ENCODE measurements at places on chromosomes 4 and X.

DNA sequence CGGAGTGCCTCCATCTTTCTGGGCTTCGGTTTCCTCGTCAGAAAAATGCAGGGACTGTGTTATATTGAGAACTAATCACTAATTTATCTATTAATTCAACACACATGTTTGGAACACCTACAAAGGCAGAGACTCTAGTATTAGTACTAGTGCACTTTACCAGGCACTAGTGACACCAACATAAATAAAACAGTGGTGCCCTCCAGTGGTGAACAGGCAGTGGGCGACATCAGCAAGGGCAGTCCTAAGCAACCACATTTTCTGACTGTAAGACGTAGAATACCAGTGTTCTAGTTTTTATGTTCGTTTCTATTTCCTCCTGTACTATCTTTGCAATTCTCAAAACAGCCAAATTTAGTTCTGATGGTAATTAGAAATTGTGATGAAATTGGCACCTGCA, 69.1 kb upstream of the UCP1 start:
- peak; percentile 38 for DNase-seq

DNA sequence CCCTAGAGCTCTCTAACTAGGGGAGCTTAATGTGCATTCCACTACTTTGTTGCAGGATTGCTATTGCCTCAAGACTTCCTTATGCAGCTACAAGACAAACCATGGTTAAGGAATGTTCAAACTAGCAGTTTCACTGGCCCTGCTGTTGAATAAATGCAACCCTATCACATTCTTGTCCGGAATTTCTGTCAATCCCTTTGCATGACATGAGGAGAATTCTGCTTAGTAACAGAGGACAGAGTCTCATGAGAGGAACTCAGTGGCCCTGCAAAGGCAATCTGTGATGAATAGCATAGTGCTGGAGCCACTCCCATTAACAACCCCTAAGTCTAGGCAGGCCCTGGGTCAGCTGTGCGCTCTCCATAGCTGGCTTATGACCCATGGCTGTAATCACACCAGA, 30.7 kb upstream of the SGMS2 start:
- DNase-seq, result no peak

DNA sequence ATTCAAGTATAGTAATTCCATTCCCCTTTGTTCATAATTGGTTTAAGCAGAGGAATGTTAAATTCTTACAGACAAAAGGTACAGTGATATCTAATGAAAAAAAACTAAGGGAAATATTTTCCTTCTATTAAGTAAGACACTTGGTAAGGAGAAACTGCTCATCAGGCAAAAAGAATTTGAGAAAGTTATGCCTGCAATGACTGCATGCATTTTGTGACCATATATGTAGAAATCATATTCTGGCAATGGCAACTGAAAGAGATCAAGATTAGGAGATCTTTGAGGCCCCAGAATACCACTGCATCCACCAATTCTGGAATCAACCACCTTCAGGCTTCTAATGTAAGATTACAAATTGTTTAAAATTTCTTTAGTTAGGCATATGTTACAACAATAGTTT, 364.8 kb downstream of the PCDH10 start:
- DNase-seq, result no peak

DNA sequence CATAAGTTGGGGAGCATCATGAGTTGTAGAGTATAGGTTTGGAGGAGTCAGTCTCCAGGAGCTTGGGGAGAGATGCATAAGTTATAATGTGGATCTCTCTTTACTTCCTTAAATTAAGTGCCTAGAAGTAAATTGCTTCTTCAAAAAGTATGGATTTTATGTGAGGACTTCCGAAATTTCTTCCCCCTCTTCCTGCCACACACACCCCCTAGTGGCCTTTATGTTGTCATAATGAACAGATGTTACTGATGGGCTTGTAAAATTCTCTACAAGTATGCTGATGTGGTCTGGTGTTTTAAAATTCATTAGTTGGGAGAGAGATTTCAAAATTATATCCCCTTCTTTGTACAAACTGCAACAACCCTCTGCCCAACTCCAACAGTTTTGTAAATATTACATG, 2.3 kb upstream of the METTL14 start:
- DNase-seq, result no peak

DNA sequence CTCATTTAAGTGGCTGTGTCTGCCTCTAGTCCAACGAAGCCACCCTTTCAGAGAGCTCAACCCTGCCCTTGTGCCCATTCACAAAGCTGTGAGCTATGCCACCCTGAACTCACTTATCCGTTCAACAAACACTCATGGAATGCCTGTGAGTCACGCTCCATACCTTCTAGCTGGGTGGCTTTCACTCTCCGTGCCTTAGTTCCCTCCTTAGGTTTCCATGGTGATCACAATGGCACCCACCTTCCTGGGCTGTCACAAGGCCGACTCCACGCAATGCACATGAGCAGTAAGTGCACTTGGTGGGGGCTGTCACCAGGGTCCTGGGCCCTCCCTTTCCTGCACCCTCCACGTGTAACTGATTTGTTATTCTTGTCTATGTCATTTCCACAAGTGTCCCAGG, 37.2 kb upstream of the PPP2R2C start:
- DNase-seq, result no peak

DNA sequence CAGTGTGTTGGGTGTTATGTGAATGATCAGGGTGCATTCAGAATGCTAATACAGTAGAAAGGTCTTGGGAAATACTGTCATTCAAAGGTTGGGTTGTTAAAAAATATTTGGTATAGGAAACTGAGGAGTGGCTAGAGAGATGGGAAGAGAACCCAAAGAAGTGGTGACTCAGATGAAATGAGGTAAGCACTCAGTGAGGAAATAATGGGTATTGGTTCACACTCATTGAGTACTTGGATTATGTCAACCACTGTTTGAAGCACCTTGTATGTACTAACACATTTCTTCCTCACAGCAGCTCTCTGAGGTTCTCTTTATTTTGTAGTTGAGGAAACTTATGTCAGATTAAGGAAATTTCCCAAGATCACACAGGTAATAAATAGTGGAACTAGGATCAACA, 40.8 kb upstream of the NUDT6 start:
- no peak for DNase-seq

GRCh38 chr4:134126000-134126560, 75.5 kb downstream of the PABPC4L start:
- peak; percentile 36 for DNase-seq

- DNase-seq, result peak; percentile 85
Observed at GRCh38 chr4:95522682-95523530, 25.9 kb downstream of the UNC5C start.

- DNase-seq, result no peak
Observed at GRCh38 chr4:6192245-6192644, 8.1 kb downstream of the JAKMIP1 start.

GRCh38 chr4:42399393-42399792, 2.1 kb downstream of the SHISA3 start:
- DNase-seq, result peak; percentile 37

DNA sequence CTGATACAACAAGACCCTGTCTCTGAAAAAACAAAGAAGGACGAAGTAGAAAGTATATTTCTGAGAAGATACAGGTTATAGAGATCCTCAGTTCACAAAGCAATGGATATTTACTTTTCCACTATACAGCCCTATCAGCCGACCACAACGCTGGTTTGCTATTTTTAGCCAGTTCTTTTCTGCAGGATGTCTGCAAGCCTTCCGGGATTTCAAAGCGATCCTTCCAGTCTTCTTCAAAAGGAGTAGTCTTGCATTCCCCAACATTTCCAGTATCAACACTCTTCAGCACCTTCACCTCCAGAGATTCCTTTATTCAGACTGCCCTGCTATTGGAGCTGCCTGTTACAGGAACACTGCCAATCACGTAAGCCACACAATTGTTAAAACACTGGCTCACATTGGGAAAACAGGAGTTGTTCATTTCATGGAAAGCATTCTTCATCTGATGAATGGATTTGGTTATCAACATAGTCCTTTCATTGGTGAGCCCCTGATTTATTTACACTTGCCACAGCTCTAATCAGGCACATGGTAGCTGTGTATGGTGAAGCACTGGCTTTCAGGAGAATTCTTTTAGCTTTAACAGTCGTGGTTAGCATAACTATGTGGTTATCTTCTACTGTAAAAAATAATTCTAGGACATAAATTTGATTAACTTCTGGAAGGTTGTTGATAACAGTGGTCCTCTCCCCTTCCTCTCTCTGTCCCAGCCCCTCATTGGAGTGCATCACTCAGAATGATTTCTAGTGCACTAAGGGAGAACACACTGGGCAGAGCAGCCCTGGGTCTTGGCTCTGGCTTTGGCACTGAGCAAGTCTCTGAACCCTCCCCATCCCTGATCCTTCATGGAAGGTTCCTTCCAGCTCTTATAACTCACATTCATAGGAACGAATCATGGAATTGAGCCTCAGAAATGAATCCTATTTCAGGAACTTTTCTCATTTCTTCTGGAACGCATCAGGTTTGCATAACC, 109.9 kb upstream of the SORBS2 start:
- no peak for DNase-seq

DNA sequence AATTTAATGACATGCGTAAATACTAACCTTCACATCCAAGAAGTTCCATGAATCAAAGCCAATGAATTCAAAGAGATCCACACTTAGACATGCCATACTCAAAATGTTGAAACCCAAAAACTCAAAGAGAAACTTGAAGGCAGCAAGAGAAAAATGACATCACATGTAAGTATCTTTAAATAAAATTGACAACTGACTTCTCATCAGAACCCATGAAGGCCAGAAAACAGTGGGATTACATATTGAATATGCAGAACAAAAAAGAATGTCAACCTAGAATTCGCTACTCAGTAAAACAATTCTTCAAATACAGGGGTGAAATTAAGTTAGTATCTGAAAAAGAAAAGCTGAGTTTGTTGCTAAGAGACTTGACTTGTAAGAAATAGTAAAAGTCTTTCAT, 953.9 kb upstream of the HS3ST1 start:
- DNase-seq, result no peak

GRCh38 chr4:184193556-184194525, 23.8 kb downstream of the ENPP6 start:
- DNase-seq, result no peak

- no peak for DNase-seq
Observed at GRCh38 chrX:24175276-24175675, 25.7 kb downstream of the ZFX start.

GRCh38 chr4:82776925-82777542, 21.6 kb downstream of the SCD5 start:
- peak; percentile 34 for DNase-seq

GRCh38 chrX:72273718-72274117, 3.3 kb downstream of the RPS4X start:
- DNase-seq, result no peak

DNA sequence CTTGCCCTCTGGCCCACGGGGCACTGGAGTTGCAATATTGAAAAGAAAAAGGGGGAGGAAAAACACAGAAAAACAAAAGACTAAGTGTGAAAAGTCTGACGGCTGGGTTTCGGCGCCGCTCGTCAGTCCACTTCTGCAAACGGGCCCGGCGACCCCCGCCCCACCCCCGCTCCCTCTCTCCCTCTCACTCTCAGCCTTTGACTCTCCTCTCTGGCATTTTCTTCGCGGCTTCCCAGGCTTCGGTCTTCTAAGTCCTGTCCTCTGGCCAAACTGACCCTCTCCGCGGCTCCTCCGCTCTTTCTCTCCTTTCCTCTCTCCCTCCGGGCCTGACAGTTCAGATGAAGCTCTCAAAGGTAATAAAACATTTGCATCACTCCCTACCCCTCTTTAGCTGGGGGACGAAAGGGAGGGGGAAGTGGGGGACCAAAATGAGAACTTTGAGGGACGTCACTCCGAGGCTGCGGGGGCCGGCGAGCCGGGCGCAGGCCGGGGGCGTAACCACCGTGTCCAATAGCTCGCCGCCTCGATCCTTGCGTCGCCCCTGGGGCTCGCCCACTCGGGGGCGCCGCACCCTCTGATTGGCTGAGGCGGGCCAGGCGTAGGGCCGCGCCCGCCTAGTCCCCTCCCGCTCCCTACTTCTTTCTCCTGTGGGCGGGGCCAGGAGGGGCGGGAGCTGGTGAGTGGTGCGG, at the start of gene NKX6-1:
NKX6-1 (minus strand) TSS at position 358 of the 689 bp plus-strand sequence. CDS start 1,064 bp downstream, outside the sequence.
- peak; percentile 90 for DNase-seq

- DNase-seq, result no peak
Observed at GRCh38 chr4:183422962-183423631, 21.3 kb upstream of the CDKN2AIP start.

DNA sequence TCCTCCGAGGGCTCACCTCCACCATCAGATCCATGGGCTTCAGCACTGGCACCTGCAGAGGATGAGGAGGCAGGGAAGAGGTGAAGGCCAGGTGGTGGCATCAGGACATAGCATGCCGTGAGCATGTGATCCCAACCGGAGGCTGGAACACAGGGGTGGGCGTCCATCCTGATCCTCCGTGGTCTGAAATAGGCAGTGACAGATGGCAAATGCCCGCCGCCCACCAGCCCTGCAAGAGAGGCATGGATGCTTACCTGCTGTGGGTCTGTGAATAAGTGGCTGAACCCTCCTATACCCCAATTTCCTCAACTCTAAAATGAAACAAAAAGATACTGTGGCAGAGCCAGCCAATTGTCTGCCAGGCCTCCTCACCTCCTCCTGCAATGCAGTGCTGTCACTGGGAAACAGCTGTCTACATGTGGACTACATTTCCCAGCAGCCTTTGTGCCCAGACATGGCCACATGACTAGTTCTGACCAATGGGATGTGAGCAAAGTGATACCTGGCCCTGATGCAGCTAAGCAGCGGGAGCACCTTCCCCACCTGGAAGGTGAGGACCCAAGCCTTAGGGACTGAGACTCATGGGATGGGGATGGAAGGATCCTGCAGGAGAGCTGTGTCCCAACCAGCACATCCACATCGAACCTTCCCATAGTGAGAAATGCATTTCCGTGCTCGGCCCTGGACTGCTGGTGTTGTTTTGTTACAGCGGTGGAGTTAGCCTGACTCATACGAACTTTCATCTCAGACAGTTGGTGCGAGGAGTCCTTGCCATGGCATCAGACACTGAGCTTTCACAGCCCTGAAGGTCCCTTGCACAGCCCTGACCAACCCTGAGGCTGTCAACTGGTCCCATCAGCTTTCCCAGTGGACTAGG, 99.5 kb downstream of the PPP2R2C start:
- peak; percentile 78 for DNase-seq

GRCh38 chr4:48336146-48336870, 5.0 kb upstream of the SLAIN2 start:
- no peak for DNase-seq

DNA sequence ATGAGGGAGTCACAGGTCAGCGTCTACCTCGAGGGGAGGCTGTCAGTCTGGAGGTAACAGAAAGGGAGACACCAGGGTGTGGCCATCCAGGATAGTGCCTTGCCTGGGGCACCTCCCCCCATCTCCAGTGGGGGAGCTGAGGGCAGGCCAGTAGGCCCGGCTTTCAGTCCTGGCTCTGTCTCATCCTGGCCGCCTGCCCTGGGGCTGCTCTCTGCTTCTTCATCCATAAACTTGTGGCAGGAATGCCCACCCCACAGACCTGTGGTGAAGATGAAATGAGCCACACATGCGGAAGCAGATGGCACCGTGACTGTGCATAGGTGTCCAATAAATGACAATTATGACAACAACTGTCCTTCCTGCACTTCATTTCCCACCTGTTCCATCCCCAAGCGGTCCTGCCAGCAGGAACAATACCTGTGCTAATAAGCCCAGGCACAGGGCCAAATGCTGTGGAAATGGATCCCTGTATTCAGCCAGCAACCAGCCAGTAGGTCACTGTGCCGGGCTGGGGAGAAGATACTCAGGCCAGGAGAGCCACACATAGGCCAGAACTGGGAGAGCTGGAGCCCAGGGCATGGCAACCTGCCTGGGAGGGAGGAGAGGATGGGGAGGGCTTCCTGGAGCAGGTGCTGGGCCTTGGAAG, 30.2 kb downstream of the TRO start:
- DNase-seq, result no peak

All from eye (tissue), 1 donor.